T1000 (cell line): ENCODE measurements at places on chromosomes 16 and 17.

DNA sequence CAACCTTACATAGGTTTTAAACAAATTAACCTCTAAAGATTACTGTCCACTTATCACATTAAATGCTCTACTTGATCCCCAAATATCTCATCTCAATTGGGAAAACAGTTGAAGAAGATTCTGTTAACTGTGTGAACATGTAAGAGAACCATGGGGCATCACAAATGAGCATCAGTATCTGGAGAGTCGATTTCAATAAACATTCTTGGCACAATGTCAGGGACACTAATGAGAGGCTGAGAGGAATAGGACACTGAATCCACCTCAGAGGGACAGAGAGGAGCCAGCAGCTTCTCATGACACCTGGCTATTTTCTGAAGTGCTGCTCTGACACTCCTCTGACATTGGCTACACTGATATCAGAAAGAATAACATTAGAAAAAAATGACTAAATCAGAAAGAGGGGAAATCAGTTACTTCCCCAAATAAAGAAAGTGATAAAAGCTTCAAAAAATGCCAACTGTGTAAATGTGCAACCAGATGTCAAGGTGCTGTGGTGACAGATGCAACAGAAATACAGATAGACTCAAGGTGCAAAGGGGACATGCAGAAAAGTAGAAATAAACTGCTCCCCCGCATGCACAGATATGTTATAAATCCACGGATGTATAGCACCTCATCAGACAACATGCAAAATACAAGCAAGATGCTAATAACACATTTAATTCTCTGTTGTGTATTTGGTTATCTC lies 67.4 kb downstream of the SNX11 start:
- DNase-seq = no peak

- DNase-seq = no peak
Measured at GRCh38 chr16:27444470-27444869, 42.5 kb downstream of the IL21R start.

GRCh38 chr16:26118575-26118974 lies 426.8 kb downstream of the HS3ST4 start:
- DNase-seq = no peak

DNA sequence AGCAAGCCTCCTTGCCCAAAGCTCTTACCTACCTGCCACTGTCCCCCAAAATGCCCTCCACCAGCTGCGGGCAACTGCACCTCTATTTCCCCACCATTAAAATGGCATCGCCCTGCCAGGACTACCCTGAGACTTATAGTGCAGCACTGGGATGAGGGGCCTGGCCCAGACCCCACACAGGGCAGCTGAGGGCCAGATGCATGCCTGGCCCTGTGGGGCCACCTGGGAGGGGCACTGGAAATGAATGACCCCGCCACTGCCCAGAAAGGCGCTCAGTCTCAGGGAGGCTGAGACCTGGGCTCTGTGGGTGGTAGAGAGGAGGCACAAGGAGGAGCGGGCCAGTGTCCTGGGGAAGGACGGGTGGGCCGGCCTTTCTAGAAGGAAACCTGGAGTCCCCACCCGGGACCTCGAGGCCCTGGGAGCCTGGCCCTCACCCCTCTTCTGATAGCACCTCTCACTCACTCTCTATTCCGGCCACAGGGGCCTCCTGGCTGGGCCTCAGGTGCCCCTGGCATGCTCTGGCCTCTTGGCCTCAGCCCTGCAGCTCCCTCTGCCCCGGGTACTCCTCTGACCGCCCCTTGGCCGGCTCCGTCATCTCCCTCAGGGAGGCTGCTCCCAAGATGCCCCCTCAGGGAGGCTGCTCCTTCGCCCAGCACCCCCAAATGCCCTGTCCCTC lies 26.9 kb downstream of the KATNB1 start:
- no peak for DNase-seq

GRCh38 chr16:65728167-65728566 lies 606.3 kb upstream of the CDH11 start:
- no peak for DNase-seq

GRCh38 chr16:29009050-29009837 lies 24.4 kb downstream of the LAT start:
- no peak for DNase-seq

DNA sequence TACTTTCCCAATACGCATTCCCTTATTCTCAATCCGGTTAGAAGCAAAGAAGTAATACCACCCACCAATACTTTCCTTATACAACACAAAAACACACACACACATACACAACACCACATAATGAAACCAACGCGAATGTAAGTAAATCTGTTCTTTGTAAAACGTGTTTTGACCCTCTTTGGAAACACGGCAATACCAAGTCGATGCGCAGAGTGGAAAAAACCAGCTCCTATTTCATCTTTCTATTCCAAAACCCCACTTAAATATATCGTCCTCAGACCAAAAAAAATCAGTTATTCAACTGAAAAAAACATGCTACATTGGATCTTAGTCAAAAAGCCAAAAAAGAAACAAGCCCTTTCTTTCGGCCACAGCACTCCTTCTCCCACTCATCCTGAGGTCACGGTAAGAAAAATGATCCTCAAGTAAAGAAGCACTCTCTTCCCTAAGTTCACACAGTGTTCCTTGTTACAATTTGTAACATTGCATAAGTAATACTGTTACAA lies 31.0 kb upstream of the ARL4D start:
- no peak for DNase-seq

DNA sequence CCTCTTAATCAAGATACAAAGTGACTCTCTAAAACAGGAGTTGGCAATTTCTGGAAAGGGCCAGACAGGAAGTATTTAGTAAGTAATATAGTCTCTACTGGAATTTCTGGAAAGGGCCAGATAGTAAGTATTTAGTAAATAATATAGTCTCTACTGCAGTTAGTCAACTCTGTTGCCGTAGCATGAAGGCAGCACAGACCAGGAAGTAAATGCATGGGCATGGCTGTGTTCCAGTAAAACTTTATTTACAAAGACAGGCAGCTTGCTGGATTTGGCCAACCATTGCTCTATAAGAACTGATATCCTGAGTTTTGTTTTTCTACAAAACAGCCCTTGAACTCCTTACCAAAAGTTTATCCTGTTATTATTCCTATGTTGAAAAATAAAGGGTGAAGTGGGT lies 16.9 kb downstream of the LDAF1 start:
- no peak for DNase-seq

DNA sequence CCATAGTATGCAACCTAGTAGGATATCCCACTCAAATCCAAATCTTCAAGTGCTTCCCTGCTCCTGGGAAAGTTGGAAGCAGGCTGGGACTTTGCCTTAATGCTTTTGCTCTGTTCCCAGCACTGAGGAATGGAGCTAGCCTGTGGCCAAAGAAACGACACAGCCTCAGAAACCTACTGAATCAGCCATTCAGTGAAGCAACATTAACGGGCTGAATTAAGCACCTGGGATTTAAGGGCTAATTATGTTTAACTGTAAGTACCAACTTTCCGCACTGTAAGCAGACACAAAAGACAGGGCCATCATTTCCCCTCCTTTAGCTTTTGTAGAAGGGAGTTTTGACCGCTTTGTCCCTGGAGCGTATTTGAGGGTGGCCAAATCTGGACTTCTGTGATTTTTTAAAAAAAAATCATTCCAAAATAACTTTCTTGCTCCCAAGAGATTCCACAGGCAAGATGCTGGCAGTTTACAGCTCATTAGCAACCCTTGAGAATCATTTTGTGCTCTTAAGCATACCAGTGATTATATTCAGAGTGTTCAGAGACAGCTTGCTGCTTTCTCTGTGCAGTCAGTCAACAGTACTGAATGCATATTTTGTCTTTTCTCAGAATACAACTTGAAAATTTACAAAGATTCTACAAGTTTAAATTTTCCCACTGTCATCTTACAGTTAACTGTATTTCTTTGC lies 17.6 kb upstream of the NOL11 start:
- DNase-seq = no peak

DNA sequence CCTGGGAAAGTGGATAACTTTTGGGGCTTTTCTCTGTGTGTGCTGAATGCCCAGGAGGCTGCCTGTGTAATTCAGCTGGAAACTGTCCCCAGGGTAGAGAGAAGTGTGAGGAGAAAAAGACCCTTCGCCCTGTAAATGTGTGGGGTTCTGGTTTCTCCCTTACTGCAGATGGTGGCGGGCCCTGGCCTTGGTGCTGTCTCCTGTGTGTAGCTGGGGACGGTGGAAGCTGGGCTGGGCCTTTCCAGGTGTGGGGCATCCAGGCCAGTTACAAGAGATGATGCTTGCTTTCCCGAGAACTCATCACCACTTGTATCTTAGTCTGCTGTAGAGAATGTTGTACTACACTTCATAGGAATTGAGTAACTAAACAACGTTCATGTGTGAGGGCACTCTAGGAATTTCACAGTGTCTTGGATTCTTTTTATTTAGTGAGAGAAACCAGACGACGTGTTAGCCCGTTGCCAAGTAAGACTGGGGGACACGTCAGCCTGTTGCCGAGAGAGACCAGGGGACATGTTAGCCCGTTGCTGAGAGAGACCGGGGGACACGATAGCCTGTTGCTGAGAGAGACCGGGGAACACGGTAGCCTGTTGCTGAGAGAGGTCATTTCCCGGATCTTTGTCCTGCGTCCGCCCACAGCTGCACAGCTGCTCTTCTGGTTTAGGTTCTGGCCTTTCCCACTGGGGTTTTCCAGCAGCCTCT lies 43.1 kb downstream of the TBCD start:
- DNase-seq = no peak
